CD4-positive, alpha-beta T cell treated with Interleukin-4 for 4 hours (primary cell): ENCODE measurements at places on chromosomes 11 and 22.

DNA sequence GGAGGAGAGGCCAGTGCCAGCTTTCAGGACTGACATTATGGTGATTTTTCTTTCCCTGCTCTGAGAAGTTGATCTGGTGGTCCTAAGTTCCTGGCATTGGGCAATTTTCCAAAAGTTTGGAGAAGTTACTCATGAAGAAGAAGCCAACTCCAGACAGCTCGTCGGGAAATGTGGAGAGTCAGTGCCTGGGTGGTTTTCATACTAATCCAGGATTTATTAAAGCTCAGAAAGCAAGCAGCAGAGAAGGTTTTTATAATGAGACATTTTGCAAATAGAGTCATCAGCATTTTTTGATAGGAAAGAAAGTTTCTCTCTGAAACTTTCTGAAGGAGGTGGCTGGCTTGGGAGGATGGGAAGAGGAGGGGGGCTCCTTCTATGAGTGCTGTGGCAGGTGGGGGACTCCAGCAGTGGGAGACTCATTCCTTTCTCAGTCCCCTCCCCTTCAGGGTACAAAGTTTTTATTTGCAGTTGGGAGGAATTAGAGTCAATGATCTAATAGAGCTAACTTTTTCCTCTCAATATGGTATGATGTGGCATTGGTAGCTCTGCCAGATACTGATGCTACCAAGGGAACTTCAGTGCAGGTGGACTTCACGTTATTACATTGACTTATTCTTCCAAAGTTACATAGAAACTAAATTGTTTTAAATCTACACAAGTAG lies 55.4 kb downstream of the LIF start:
- no peak for DNase-seq

GRCh38 chr11:15562230-15562629 lies 447.5 kb downstream of the INSC start:
- no peak for DNase-seq

- DNase-seq: peak; percentile 69
These were observed 36.2 kb downstream of the TBC1D22A start for GRCh38 chr22:46798366-46799350.

GRCh38 chr11:125346179-125346530 lies 149.9 kb downstream of the FEZ1 start:
- DNase-seq: no peak
